ENCODE measurements at places on chromosomes 1 and 21.

GRCh38 chr1:154884869-154885701, 15.0 kb upstream of the KCNN3 start:
- no peak for DNase-seq

DNA sequence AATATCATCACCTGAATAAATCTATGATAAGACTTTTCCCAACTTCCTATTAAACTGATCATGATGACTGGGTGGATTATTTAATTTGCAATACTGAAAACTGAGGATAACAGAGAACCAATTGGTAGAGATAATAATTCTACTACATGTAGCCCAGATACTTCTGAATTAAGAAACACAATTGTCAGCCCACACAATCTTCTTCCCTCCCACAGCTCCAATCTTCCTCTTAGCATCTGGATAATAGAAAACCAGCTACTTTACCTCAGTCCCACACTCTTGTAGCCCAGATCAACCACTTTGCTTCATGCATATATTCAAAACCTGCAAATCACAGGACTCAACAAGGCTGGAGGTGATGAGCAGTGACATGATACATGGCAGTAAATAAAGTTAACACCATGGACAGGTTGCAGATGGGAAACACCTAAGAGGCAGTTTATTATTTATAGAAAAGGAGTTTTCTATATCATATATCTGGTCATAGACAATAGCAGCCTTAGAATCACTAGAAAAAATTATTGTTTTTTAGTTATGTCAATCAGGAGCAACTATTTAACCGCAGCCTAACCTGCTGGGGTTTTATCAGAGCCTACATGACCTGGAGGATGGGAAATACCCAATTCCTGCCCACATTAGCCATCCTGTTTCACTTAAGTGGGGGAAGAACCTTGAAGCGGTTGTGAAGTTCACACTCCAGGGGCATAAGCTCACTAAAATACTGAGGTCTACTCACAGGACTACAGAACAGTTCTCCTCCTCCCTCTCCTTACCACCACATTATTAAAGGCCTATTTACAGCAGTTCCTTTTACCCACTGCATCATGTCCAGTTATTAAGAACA, 16.7 kb downstream of the FRRS1 start:
- no peak for DNase-seq

- DNase-seq, result no peak
These were observed 497.1 kb downstream of the PTPRC start for GRCh38 chr1:199135901-199136300.

GRCh38 chr1:48205522-48205921, 17.0 kb upstream of the SLC5A9 start:
- no peak for DNase-seq

DNA sequence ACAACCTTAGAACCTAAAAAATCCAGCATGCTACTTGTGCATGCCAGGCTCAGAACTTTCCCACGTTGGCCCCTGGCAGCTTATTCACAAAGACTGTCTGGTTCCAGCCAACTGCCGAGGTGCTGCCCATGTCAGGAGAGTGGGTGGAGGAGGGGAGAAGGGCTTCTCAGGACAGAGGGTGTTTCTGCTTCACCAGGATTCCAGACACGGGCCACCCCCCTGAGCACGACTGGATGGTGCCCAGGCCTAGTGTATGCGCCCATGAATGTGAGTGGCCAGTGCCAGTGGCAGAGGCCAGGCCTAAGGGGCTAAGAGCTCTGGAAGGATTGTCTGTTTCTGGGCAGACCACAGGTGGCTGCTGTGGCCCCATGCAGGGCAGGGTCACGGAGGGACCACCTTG, 148.2 kb upstream of the COL6A1 start:
- no peak for DNase-seq

DNA sequence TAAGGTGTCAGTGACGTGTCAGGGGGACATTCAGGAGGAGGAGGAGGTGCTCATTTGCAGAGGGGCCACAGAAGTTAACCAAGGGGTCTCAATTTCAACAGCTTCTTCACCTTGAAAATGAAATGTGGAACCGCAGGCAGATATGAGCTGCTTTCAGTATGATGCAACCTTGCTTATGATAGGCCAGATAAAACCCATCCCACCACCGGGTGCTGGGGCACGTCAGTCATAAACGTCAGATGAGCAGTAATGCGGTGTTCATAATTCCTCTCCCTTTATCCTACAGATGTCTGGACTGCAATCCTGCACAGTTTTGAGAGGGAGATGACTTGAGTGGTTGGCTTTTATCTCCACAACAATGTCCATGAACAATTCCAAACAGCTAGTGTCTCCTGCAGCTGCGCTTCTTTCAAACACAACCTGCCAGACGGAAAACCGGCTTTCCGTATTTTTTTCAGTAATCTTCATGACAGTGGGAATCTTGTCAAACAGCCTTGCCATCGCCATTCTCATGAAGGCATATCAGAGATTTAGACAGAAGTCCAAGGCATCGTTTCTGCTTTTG, 1.7 kb downstream of the PTGFR start:
- DNase-seq, result no peak

GRCh38 chr1:94542088-94542870, 720 bp upstream of the F3 start:
- DNase-seq, result no peak

- DNase-seq, result no peak
These were observed 383.7 kb downstream of the ZP4 start for GRCh38 chr1:237507005-237507404.

- no peak for DNase-seq
These were observed 105.4 kb upstream of the FAM78B start for GRCh38 chr1:166272155-166272554.

DNA sequence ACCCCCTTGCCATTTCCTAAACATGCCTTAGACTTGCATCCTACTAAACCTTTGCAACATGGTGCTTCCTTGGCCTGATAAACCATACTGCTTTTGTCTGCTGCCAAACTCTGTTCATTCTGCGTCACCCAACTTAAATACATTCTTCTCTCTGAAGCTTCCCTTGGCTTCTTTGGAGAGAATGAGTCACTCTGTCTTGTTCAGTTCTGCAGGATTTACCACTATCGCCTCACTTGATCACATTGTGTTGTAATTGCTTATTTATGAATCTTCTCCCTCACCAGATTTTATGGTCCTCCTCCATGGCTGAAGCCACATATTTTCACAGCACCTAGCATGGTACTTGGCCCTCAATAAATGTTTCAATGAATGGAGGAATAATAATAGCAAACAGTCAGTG, 21.7 kb upstream of the TUT4 start:
- DNase-seq, result no peak

DNA sequence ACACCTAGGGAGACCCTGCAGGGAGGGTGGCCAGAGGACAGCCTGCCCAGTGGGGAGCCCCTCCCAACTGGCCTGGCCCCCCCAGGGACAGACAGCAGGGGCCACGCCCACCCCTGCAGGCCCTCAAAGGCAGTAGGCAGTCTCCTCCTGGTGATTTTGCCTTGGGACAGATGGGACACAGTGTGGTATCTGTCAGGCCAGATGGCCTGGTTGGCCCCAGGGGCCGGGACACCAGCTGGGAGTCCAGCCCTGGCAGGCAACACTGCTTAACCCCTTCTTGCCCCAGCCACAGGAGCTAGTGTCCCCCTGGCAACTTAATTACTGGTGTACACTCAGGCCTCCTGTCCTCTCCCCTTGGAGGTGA, 17.8 kb downstream of the IFFO2 start:
- DNase-seq, result no peak

DNA sequence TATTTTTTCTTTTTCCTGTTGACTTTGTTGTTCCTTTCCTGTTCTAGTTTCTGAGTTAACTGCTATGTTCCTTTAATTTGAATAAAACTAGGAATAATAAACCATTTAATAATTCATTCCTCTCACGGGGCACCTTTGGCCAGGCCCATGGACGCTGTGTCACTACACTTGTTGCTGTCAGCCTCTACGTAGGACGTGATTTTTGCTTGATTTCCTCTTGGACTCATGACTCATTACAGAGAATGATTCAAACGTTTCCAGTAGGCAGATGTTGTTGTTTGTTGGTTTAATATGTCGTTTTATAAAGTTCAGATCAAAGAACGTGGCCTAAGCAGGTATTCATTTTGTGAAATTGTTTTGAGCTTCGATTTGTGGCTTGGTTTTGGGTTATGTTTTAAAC, 9.1 kb upstream of the SLC19A1 start:
- no peak for DNase-seq

DNA sequence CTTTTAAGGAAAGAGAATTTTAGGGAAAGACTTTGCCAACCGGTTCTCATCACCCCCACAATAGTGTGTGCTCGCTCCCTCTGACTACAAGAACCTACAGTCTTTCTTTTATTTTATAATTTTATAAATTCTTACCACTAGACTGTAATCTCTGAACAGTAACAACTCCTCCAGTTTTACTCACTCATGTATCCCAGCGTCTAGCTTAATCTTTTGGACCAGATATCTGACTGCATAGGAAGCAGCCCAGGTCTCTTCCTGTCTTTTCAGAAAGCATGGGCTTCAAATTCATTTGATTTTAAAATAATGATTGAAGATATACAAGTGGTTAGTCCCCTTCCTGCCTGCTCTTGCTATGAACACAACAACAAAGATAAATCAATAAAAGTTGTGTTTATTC, 19.0 kb upstream of the DUSP10 start:
- no peak for DNase-seq

DNA sequence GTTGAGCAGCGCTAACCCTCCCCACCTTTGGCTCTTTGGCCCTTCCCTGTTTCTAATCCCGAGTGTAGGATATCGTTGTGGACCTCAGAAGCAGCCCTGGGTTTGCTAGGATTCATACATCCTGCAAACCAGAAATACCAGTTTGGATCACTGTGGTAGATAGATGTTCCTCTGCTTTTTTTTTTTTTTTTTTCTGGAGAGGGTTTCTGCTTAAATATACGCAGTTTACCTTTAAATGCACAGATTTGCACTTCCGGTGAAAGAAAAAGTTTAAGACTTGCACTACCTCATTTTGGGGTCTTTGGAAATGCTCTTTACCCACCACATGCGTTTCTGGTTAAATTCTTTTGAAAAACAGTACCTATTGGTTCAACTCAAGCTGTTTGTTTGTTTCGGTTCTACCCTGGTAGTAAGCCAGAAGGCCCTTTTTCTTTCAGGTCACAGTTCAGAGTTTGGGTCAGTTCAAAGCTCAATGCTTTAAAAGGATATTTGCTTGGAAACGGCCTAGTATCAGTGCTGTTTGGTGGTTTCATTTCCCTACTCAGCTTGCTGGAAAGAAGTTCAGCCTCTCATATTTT, 908 bp downstream of the DDI2 start:
- DNase-seq, result no peak

- no peak for DNase-seq
These were observed 35.8 kb upstream of the CCN1 start for GRCh38 chr1:85544689-85545215.

DNA sequence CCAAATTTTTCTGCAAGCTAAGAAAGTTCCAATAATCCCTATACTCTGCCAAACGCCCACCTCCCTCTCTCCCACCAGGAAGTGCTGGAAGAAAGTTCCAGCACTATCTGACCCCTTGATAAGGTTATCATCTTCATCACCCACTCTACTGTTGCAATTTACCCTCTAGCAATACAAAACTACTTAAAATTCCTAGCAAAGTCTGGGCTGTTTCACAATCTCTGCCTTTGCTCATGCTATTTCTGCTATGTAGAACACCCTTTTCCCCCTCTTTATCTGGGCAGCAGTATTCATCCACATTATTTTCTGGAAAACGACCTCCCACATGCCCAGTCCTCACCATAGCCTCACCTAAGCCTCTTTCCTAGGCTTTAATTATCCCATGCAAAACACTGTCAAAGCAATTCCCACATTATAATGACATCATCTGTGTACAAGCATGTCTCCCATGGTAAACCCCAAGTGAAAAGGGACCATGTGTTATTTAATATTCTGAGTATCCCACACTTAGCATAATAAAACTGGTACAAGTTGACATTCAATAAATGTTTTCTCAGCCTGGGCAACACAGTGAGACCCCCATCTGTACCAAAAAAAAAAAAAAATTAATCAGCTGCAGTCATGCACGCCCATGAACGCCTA, 12.0 kb downstream of the F11R start:
- DNase-seq, result no peak

- DNase-seq, result no peak
These were observed 283.9 kb downstream of the PBX1 start for GRCh38 chr1:164842870-164843269.

DNA sequence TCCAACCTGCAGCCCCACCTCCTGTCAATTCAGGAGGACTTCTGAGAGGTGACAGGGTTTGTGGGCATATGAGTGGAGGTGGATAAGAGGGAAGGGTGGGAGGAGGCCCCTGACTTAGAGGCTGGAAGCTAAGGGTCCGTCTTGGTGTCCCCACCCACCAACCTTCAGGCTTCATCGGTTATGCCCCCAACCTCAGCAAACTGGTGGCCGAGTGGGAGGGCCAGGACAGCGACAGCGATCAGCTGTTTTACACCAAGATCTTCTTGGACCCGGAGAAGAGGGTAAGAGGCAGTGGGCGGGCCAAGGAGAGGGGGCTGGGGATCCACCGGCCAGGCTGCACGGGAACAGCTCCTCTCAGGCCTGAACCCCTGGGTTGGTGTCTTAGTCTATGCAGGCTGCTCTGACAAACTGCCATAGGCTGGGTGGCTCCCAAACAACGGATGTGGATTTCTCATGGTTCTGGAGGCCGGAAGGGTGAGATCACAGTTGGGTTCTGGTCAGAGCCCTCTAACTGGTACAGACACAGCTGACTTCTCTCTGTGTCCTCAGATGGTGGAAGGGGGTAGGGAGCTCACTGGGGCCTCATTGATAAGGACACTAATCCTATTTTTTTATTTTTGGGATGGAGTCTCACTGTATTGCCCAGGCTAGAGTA, 18.1 kb downstream of the PLOD1 start:
- DNase-seq, result no peak

- no peak for DNase-seq
These were observed 684 bp downstream of the LTN1 start for GRCh38 chr21:28991861-28992525.

DNA sequence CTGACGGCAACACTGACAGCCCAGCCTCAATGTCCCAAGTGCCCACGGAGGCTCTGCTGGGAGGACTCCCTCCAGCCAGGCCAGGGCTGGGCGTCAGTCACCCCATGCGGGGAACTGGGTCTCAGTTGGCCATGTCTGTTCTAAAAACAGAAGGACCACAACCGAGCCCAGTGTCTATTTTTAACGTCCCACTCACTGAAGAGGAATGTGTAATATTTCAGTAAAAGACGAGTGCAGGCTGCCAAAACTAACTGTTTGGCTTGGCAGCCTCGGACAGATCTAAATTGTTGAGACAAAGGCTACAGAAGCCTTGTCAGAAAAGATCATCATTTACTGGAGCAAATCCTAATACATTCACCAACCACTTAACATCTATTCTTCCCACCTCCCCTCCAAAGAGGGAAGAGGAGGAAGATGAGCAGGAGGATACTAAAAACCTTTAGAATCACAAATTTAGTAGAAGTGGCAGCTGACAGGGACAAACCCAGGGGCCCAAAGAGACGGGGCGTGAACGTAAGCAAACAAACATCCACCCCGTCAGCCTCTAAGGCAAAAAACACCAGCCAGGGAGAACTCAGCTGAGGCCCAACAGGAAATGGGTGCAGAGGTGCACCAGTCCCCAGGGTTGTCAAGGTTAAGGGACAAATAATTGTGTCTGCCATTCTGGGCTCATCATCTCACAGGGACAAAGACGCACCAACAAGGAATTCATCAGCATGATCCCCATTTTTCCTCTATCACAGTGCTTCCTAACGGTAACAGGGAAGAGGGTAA, 18.7 kb downstream of the C1orf198 start:
- DNase-seq, result no peak

Data from esophagus squamous epithelium (tissue), 5 donors.